ENCODE measurements at places on chromosomes 13 and 19.

DNA sequence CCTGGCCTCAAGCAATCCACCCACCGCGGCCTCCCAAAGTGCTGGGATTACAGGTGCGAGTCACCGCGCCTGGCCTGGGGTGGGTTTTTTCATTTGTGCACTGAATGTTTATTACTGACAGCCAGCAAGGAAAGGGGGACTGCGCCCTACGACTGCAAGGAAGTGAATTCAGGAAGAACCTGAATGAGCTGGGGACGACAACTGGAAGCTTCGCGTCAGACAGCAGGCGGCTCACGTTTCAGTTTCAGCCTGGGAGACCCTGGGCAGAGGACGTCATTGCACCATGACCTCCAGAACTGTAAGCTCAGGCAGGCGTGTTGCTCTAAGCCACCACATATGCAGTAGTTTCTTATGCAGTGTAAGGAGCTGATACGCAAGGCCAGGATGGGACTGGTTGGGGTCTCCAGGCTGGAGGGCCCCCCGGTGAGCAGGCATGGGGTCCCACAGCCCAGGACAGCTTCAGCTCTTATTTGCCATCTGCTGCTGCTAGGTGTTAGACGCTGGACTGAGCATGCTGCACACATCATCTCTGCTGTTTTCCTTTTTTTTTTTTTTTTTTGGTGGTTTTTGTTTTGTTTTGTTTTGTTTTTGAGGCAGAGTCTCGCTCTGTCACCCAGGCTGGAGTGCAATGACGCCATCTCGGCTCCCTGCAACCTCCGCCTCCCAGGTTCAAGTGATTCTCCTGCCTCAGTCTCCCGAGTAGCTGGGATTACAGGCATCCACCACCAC lies 66.6 kb downstream of the GADD45B start:
- no peak for DNase-seq

GRCh38 chr19:35307931-35308330 lies 16.0 kb downstream of the MAG start:
- DNase-seq = no peak

DNA sequence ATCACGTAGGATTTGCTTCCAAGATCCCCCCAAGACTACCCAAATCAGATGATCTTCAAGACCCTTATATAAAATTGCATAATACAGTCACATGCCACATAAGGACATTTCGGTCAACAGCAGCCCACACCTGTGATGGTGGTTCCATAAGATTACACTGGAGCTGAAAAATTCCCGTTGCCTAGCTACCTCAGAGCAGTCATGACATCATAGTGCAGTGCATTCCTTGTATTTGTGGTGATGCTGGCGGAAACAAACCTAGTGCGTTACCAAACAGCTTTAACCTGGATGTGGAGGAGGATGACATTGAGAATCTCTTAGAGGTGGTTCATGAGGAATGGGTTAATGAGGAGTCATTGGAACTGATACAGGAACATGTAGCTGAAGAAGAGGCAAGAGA lies 4.8 kb downstream of the ZNF766 start:
- DNase-seq = no peak

GRCh38 chr19:34178274-34178610 lies 5.9 kb downstream of the LSM14A start:
- no peak for DNase-seq

Measured in NCI-H2107 (cell line).